ENCODE measurements at places on chromosomes 7 and 10. TPM values are rescaled to one million over a fixed set of nuclear protein-coding genes. Genes with fewer than 3 reads are reported as not detected.
A peak's percentile ranks its signal among the peaks of the same experiment; 100 is the strongest.

The SEMA3A gene
- total RNA-seq = 2.5 TPM

The PTN gene
- 33.3 TPM for total RNA-seq

The MYOZ1 gene
- total RNA-seq = not detected

The SHH gene
- not detected for total RNA-seq

DNA sequence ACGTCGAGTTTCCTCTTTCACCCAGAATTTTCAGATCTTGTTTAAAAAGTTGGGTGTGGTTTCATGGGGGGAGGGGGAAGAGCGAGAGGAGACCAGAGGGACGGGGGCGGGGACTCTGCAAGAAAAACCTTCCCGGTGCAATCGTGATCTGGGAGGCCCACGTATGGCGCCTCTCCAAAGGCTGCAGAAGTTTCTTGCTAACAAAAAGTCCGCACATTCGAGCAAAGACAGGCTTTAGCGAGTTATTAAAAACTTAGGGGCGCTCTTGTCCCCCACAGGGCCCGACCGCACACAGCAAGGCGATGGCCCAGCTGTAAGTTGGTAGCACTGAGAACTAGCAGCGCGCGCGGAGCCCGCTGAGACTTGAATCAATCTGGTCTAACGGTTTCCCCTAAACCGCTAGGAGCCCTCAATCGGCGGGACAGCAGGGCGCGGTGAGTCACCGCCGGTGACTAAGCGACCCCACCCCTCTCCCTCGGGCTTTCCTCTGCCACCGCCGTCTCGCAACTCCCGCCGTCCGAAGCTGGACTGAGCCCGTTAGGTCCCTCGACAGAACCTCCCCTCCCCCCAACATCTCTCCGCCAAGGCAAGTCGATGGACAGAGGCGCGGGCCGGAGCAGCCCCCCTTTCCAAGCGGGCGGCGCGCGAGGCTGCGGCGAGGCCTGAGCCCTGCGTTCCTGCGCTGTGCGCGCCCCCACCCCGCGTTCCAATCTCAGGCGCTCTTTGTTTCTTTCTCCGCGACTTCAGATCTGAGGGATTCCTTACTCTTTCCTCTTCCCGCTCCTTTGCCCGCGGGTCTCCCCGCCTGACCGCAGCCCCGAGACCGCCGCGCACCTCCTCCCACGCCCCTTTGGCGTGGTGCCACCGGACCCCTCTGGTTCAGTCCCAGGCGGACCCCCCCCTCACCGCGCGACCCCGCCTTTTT, at the start of gene VIM:
VIM (plus strand) TSS at position 151 of the 925 bp plus-strand sequence. CDS start 1,182 bp downstream, outside the sequence.
- H3K4me1 ChIP-seq = peaks cover 33% of the 10 kb centered on the region
- H3K27ac ChIP-seq = peak within 1 kb of the TSS; percentile 88
- H3K4me3 ChIP-seq = peak within 1 kb of the TSS; percentile 95
- peak; percentile 91 for DNase-seq
- H3K27me3 ChIP-seq = no peaks in the 10 kb centered on the region

GRCh38 chr10:88531392-88532052, 51.6 kb downstream of the RNLS start:
- no peaks in the 10 kb centered on the region for H3K4me1 ChIP-seq
- no peaks in the 10 kb centered on the region for H3K36me3 ChIP-seq
- H3K27ac ChIP-seq = no peak overlapping the region
- H3K27me3 ChIP-seq = no peaks in the 10 kb centered on the region
- no peak overlapping the region for H3K4me3 ChIP-seq

GRCh38 chr7:27191833-27192545, 7.0 kb upstream of the HOXA11 start:
- H3K27me3 ChIP-seq = no peaks in the 10 kb centered on the region
- H3K4me1 ChIP-seq = peaks cover 74% of the 10 kb centered on the region
- no peak for DNase-seq
- H3K4me3 ChIP-seq = peak overlapping the region; percentile 72
- H3K36me3 ChIP-seq = no peaks in the 10 kb centered on the region

DNA sequence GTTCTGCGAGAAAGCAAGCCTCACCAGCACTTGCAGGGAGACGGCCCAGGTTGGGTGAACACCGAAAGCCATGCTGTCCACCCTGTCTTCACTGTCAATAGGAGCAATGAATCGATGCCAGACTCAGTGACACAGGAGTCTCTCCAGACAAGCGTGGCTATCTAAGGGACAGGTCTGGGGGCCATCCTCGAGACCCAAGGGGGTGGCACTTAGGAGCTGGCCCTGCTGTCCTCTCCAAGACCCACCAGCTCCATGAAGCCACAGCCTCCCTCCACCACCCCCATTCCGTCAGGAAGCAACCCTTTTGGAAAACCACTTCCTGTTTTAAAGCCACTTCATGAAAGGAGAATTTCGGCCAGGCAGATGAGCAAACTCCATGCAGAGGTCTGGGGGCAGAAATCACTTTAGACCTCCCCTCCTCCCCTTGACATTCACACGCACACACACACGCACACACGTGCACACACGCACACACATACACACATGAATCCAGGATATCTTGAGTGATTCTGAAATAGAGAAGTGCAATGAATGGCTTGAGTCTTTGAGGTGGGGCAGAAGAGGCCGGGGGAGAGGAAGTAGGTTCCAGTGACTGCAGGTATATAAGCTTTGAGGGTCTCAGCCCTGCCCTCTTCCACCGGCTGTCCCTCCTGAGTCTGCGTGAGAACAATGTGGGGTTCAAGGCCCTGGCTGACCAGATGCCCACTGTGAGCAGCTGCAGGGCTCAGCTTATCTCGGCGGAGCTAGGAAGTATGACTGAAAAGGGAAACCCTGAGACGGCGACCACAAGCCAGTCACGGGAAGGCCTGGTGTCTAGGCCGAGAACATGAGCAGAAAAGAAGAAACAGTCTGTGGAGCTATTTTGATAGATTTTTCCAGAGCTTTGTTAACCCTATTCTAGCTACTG, 25.0 kb downstream of the RGS10 start:
- H3K36me3 ChIP-seq = peaks cover 10% of the 10 kb centered on the region
- no peaks in the 10 kb centered on the region for H3K27me3 ChIP-seq
- no peak overlapping the region for H3K4me3 ChIP-seq
- peak; percentile 77 for DNase-seq

DNA sequence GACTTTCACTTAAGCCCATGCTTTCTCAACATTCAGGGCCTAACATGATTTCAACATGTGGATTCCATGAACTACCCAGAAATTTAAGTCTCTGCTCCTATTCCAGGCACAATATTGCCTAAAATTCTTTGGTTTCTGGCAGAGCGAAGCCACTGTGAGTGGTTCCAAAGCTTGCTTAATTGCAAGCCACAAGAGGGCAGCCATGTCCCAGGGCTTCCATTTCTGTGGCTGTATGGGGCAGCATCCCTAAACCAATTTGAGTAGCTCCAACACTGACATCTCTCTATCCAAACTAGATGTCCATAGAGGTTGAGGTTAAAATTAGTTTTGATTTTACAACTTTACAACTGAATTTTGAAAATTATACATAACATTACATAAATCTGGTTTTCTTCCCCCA, 56.3 kb upstream of the MDFIC start:
- no peaks in the 10 kb centered on the region for H3K27me3 ChIP-seq
- H3K36me3 ChIP-seq = no peaks in the 10 kb centered on the region
- H3K4me1 ChIP-seq = no peaks in the 10 kb centered on the region
- no peak overlapping the region for H3K27ac ChIP-seq
- DNase-seq = peak; percentile 73

GRCh38 chr10:108208732-108209131, 1044.2 kb upstream of the SORCS1 start:
- H3K27me3 ChIP-seq = no peaks in the 10 kb centered on the region
- no peaks in the 10 kb centered on the region for H3K36me3 ChIP-seq
- H3K4me1 ChIP-seq = no peaks in the 10 kb centered on the region
- H3K4me3 ChIP-seq = no peak overlapping the region
- H3K27ac ChIP-seq = no peak overlapping the region

- H3K4me1 ChIP-seq = peaks cover 42% of the 10 kb centered on the region
- H3K36me3 ChIP-seq = peaks cover 60% of the 10 kb centered on the region
- no peak for DNase-seq
- H3K4me3 ChIP-seq = no peak overlapping the region
- peak overlapping the region; percentile 71 for H3K27ac ChIP-seq
- no peaks in the 10 kb centered on the region for H3K27me3 ChIP-seq
Observed at GRCh38 chr10:78035933-78036583, 2.4 kb downstream of the RPS24 start.

- no peak overlapping the region for H3K27ac ChIP-seq
- no peaks in the 10 kb centered on the region for H3K4me1 ChIP-seq
- H3K4me3 ChIP-seq = no peak overlapping the region
- H3K36me3 ChIP-seq = no peaks in the 10 kb centered on the region
- H3K27me3 ChIP-seq = no peaks in the 10 kb centered on the region
Observed at GRCh38 chr10:45454262-45454661, 80.2 kb downstream of the ALOX5 start.

- H3K27me3 ChIP-seq = no peaks in the 10 kb centered on the region
- no peak for DNase-seq
- H3K27ac ChIP-seq = no peak overlapping the region
- no peaks in the 10 kb centered on the region for H3K36me3 ChIP-seq
- H3K4me1 ChIP-seq = no peaks in the 10 kb centered on the region
Observed at GRCh38 chr7:124120911-124121310, 88.0 kb upstream of the TMEM229A start.

GRCh38 chr10:5040781-5041470, 37.3 kb upstream of the AKR1C2 start:
- H3K27me3 ChIP-seq = no peaks in the 10 kb centered on the region
- peak overlapping the region; percentile 63 for H3K4me3 ChIP-seq
- no peak overlapping the region for H3K27ac ChIP-seq
- peaks cover 12% of the 10 kb centered on the region for H3K4me1 ChIP-seq
